Testis (tissue), 5 donors: ENCODE measurements at places on chromosomes 16 and 17. TPM values are rescaled to one million over a fixed set of nuclear protein-coding genes. Genes with fewer than 3 reads are reported as not detected.

C17orf78 gene
- 0.56 TPM for total RNA-seq

GRCh38 chr16:50290856-50291255 lies 24.5 kb downstream of the ADCY7 start:
- no peak for DNase-seq

DNA sequence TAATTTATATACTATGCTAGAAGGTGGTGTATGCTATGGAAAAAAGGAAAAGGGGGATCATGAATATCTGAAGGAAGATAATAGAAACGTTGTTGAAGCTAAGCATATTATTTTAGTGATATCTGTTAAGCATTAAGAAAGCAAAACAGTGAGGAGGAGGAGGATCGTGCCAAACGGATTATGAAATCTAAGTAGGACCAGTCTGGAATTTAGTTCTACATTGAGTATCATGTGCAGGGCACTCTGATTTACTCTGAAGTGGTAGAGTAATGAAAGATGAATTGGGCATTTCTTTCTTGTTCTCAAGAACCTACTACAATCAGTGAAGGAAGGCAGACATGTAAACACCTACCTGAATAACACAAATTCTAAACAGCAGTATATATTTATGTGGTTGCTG lies 195.3 kb downstream of the CYB561 start:
- DNase-seq = no peak

DNA sequence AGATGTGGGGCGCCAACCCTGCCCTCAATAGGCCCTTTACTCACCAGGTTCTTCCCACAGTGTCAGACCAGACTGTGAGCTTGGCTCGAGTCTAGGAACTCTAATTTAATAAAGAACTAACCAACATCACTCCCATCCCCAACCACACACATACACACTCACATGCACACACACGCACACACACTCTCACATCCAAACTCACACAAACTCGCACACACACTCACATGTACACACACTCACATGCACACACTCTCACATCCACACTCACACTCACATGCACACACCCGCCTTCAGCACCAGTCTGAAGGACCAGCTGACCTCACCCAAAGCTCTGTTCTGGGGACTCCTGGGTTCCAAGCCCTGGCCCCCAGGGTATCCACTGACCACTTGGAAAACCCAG lies 63.8 kb downstream of the COG7 start:
- DNase-seq = no peak

GRCh38 chr16:58085584-58086251 lies 43.5 kb downstream of the CFAP20 start:
- DNase-seq = no peak

DNA sequence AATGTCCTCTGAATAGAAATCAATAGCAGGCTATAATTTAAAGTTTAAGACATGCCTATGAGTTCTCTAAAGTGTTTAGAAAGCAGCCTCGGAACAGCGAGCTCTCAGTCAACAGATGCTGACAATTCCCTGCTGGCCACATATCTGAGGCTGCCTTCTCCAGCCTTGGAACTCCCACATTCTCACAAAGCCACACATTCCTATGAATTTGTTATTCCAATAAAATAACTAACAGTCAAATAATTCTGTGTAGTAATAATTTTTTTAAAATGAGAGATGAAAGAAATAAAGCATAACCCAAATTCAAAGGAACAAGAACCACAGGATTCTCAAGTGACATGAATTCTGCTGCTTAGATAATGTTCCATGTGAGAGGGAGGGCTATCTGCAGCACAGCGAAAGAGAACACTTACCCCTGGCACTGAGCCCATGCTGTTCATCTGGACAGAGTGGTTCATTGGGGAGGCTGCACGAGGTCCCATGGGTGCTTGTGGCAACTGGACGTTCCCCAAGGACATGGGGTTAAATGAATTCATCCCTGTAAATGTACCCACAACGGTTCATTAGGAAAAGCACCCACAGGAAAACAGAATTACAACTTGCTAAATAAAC lies 56.9 kb upstream of the TRAP1 start:
- DNase-seq = peak; percentile 72

GRCh38 chr17:34146440-34147043 lies 108.5 kb upstream of the CCL2 start:
- peak; percentile 68 for DNase-seq

- peak; percentile 85 for DNase-seq
Observed at GRCh38 chr17:39197380-39198185, at the start of gene CACNB1. Gene CACNB1 (minus strand): TSS chr17:39197669. CDS start chr17:39197495, 174 bp downstream.

DNA sequence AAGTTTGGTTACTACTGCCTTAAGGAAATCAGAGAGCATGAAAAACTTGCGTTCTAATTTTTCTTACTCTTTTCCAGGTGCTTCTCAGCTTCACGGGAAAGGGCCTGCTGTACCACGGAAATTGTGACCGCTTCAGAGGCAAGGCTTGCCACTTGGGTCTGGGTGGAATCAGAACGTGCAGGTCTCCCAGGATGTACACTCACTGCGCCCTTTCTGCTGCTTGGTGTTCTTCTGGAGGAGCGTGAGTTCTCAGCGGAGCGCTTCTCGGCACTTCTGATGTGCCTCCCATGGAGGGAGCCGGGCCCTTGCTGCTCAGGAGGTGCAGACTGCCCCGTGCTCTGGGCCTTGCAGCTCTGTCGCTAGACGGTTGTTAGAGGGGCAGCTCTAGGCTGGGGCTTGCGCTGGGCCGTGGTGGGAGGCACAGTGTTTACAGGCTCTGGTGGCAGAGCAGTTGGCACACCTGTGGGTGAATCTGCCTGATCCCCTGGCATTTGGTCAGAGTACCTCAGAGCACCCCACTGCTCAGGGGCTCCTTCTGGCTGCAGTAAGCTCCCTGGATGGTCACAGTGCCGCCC lies 32.8 kb downstream of the UBN1 start:
- DNase-seq = no peak

DNA sequence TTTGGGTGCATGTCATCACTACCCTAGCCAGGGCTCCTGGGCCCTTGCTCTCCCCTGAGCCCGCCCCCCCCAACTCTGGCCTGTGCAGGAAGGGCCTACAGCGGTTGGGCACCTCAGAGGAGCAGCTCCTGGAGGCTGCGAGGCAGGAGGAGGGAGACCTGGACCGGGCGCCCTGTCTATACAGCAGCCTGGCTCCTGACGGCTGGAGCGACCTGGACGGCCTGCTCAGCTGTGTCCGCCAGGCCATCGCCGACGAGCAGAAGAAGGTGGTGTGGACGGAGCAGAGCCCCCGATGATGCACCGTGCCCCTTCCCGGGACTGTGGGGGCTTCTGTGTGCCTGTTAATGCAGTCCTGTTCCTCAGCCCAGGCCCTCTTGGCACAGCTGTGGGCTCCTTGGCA lies 12.1 kb downstream of the SGSH start:
- no peak for DNase-seq

METRN gene
- total RNA-seq = 50.6 TPM

- DNase-seq = no peak
Observed at GRCh38 chr17:64426596-64426995, 22.3 kb upstream of the MILR1 start.

- no peak for DNase-seq
Observed at GRCh38 chr16:89341697-89342694, 124.5 kb downstream of the ZNF778 start.

- DNase-seq = peak; percentile 73
Observed at GRCh38 chr17:66301864-66302741, at the start of gene PRKCA. Gene PRKCA (plus strand): TSS chr17:66302613.

HSD17B1 gene
- total RNA-seq = 13.8 TPM

DNA sequence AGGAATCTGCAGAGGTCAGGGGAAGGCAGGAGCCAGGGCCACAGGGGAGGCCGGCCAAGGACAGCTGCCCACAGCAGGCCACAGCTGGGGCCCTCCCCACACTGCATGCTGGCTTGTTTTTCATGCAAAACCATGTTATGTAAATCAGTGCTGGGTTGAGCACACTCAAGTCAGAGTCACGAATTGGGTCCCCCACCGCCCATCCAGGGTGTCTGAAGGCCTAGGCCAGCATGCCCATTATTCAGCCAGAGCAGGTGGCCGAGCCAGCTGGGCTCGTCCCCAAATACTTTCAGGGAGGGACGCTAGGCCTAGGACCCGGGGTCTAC lies 51.2 kb upstream of the TOB1 start:
- no peak for DNase-seq
